ENCODE measurements at places on chromosomes 2 and 18.

DNA sequence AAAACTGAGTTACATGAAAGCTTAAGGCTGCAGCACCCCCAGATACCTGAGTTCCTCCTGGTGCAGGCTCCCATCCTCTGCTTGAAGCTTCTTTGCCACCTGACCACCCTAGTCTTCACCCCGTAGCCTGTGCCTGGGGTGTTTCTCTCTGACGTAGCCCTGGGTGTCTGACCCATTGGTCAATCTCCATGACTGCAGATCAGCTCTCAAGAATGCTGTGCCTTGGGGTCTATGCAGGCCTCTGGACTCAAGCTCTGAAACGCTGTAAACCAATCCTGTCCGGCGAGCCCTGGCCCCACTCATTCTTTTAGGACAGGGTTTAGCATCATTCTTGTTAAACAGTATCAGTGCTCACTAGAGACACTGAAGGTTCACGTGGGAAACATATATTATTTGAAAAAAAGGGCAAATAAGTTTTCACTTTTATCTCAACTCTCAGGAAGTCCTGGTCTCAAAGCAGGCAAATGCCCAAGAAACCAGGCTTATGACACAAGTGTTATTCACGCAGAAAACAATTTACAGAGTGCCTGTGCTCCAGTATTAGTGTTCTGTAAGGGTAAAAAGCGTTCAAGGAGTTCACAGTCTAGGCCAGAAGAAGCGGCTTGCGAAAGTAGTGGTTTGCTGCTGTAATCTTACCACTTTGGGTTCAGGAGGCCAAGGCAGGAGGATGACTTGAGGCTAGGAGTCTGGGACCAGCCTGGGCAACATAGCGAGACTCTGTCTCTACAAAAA lies 22.8 kb upstream of the PPP4R1 start:
- DNase-seq = no peak

- no peak for DNase-seq
These were observed 10.1 kb downstream of the CTIF start for GRCh38 chr18:48548921-48549320.

DNA sequence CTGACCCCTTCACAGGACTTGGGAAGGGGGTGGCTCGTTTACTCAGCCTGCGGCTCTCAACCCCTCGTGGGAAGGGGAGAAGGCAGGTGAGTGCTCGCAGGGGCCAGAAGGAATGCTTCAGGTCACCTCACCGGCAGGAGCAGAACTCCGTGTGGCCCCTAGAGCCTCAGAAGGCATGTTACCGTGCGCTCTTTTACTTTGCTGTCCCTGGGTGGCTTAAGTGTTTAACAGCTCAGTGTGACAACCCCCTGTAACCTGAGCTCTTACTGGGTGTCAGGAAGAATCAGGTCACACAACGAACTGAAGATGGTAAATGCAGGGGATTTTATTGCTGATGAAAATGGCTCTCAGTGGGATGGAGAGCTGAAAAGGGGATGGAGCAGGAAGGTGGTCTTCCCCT lies 1235.4 kb downstream of the LRP1B start:
- no peak for DNase-seq

- peak; percentile 7 for DNase-seq
These were observed 210.9 kb upstream of the PKDCC start for GRCh38 chr2:41836948-41837347.

DNA sequence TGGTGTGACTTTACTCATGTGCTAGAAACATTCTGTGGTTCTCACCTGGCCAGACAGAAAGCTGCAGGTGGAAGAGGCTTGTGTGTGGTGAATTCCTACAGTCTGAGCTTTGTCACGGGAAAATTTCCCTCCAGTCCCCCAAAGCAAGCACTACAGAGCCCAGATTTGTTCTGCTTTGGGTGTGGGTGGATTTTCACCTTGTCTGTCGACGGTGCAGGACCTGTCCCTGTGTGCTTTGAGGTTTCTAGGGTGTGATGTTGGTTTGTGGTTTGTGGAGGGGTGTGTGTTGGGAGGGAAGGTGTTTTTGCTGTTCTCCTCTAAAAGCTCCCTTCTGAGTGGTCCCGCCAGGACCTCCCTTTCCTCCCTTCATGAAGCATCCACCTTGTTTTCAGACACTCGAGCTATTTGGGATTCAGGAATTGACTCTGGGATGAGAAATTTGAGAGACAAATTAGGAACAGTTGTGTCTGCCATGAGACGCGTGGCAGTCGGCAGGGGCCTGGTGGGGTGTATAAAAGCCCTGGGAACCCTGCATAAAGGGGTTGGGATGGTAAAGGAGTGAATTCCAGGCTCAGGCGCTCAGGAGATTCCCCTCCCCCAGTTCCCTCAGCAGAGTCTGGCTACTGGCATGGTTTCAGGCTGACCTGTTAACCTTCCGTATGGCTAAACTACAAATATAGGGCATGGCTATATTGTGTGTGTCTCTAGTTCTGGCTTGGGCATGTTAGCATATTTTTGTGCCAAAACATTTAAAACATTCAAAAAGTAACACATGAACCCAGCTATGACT lies 65.5 kb downstream of the DGKD start:
- DNase-seq = peak; percentile 42

DNA sequence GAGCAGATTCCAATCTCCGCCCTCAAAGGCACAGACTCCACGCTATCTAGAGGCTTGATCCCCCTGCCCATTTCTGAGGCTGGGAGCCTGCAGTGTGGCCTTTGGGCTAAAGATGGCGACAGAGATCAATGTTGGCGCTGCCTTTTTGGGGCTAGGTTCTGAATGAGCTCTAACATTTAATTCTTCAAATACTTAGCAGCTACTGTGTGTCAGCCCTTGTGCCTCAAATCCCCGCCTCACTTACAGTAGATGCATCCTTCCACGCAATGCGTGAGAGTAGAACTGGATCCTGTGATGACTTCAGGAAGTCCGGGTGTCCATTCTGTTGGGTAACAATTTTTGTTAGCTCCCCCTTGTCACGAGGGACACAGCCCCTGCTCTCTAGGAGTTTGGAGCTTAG lies 12.4 kb downstream of the IL1F10 start:
- DNase-seq = peak; percentile 4

GRCh38 chr18:3281456-3282400 lies 19.8 kb downstream of the MYL12B start:
- no peak for DNase-seq

DNA sequence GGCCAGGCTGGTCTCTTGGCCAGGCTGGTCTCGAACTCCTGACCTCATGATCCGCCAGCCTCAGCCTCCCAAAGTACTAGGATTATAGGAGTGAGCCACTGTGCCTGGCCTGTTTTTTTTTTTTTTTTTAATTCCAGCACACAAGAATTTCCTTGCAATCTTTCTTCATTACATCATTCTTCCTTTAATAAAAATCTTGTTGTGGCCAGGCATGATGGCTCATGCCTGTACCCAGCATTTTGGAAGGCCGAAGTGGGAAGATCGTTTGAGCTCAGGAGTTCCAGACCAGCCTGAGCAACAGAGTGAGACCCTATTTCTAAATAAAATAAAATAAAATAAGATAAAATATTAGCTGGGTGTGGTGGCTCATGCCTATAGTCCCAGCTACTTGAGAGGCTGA lies 21.4 kb upstream of the PLEKHM3 start:
- no peak for DNase-seq

DNA sequence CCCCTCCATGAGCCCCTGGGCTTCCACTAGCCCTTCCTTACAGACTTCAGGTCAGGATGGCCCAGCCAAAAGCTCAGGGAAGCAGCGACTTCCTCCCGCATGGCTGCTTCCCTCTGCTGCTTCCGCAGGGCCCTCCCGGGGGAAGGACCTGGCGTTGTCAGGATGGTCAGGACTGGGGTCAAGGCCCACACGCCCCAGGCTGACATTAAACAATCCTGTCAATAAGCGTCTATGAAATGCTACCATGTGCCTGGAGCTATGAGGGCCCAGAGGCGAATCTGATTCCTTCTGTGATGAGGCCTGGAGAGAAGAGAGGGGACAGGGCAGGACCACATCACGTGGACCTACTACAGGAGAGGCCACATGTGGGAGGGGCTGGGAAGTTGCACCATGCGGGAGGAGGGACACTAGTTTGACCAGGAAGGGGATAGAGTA lies 17.3 kb downstream of the CYS1 start:
- no peak for DNase-seq

GRCh38 chr2:240480834-240481623 lies 45.6 kb downstream of the GPC1 start:
- DNase-seq = no peak

DNA sequence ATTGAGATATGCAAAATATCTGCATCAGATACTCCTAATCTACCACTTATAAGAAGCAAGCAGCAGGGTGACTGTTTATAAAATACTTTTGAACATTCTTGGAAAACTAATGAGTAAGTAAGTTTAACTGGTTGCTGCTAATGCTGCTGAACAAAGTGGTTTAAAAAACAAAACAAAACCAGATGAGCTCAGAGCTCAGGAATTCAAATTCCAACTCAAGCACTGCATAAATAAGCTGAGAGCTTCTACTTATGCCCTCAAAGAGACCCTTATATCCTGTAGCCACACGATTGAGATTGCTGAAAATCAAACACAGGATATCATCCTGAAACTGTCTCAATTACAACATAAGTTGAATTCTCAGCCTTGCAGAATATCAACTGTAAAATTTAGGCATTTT lies 62.3 kb upstream of the NYAP2 start:
- no peak for DNase-seq

DNA sequence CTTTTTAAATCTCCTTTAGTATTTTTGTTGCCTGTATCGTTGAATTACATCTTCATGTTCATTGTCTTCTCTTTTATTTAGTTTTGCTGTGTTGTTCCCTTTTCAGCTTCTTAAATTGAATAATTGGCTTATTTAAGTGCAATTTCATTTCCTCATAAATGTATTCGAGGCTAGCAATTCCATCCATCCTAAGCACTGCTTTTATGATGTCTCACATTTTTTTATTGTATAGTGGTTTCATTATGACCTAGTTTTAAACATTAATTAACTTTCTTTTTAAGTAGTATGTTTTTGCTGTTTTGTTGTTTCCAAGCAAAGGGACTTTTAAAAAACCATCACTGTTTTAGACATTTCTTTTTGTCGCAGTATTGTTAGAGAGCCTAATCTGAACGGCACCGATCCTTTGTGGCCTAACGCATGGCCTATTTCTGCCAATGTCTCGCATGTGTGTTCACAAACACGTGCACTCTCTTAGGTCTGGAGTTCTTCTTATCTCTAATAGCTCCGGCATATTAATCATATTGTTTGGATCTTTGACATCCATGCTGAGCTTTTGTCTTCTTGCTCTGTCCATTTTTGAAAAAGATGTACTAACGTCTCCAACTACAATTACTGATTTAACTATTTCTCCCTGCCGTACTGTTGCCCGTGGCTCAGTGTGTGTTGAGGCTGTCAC lies 59.6 kb upstream of the ZNF516 start:
- no peak for DNase-seq

- DNase-seq = no peak
These were observed 80.9 kb downstream of the ASAP2 start for GRCh38 chr2:9287400-9288045.

- no peak for DNase-seq
These were observed 92.9 kb downstream of the DTNA start for GRCh38 chr18:34802959-34803358.

GRCh38 chr2:208586516-208586915 lies 179.9 kb downstream of the PTH2R start:
- no peak for DNase-seq

- DNase-seq = no peak
These were observed 6.9 kb downstream of the NDUFA10 start for GRCh38 chr2:240018071-240018750.

- DNase-seq = no peak
These were observed 101.4 kb upstream of the EPAS1 start for GRCh38 chr2:46195819-46196218.

GRCh38 chr18:56712761-56713160 lies 61.6 kb downstream of the WDR7 start:
- no peak for DNase-seq

- DNase-seq = no peak
These were observed 50.1 kb upstream of the ITM2C start for GRCh38 chr2:230814616-230815015.

- DNase-seq = no peak
These were observed 86.2 kb upstream of the SALL3 start for GRCh38 chr18:78893281-78894032.

DNA sequence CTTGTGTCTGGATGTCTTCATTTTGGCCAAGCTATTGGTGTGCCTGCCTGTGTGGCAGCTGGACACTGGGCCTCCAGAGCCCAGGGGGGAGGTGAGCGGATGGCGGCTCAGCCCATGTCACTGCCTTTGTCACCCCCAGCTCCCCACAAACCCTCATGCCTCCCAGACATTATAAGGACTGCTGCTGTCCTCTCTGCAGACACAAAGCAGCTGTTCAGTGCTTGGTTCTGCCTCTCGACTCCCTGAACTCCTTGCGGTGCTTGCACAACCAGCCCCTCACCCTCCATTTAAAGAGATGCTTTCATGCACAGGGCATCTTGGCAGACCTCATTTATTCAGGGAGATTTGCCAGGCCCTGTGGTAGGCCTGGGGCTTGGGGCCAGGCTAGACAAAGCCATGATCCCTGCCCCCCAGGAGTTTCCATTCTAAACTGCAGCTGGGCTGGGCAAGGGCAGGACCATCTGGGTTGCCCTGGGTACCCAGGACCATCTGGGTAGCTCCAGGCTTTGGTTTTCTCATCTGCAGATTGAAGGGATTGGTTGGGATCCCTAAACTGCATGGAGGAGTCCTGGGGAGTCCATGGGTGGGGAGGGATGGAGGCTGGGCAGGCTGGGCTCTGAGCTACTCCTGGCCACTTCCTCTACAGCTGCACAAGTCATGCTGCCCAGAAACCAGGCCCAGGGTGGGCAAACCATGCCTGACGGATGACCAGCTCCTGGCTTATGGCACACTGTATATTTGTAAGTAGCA lies 168.5 kb downstream of the CELF4 start:
- no peak for DNase-seq

GRCh38 chr2:27494944-27495554 lies at the start of gene FNDC4:
Gene FNDC4 (minus strand): TSS chr2:27495200. CDS start chr2:27494679, 521 bp downstream.
- DNase-seq = no peak
